Heart right ventricle (tissue), 16 donors: ENCODE measurements at places on chromosomes 1 and 21. TPM values are rescaled to one million over a fixed set of nuclear protein-coding genes. Genes with fewer than 3 reads are reported as not detected.

DAB1 gene
- total RNA-seq: 8.2 TPM

DNA sequence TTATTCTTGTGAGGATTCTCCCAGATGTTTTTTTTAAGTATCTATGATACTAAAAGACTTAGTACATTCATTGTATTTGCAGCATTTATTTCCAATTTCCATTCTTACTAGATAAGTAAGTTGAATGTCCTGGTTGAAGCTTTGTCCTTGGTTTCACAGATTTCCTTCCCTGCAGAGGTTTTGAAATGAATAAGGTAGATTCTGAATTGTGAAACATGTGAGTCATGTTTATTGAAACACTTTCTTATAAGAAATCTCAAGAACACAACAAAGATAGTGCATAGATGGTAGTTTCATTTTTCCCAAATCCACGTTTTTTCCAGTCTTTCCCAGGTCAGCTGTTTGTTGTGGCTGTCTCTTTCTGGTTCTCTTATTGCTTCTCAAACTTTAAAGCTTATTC, 24.8 kb downstream of the GABPA start:
- no peak for DNase-seq

DNA sequence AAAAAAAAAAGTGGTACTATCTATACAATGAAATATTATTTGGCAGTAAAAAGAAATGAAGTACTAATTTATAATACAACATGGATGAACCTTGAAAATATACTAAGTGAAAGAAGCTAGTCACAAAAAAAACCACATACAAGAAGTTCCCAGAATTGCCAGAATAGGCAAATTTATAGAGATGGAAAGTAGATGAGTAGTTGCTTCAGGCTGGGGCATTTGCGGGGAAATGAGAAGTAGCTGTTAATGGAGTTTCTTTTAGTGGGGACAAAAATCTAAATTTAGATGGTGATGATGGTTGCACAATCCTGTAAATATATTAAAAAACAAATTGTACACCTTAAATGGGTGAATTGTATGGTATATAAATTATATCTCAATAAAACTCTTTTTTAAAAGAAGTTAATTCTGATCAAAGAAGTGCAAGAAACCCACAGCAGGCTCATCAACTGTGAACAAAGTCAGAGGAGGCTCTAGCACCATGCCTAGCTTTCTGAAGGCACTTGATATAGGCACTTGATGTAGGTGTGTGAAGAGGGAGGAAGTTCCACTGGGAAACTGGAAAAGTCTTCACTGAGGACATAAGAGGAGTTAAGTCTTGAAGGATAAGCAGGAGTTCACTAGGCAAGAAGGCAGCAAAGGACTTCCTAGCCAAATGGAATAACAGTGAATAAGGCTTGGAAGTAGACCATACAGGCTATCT, 52.5 kb downstream of the DMAP1 start:
- no peak for DNase-seq

- DNase-seq: no peak
Observed at GRCh38 chr1:82445827-82446226, 645.1 kb downstream of the ADGRL2 start.

- no peak for DNase-seq
Observed at GRCh38 chr1:25616987-25617624, 515 bp downstream of the MAN1C1 start.

SMCP gene
- total RNA-seq: not detected

- no peak for DNase-seq
Observed at GRCh38 chr1:27886744-27887143, 14.4 kb downstream of the THEMIS2 start.

GRCh38 chr1:211738691-211739301, 63.4 kb upstream of the NEK2 start:
- no peak for DNase-seq

GRCh38 chr1:175536369-175536768, 207.0 kb downstream of the TNR start:
- no peak for DNase-seq

DNA sequence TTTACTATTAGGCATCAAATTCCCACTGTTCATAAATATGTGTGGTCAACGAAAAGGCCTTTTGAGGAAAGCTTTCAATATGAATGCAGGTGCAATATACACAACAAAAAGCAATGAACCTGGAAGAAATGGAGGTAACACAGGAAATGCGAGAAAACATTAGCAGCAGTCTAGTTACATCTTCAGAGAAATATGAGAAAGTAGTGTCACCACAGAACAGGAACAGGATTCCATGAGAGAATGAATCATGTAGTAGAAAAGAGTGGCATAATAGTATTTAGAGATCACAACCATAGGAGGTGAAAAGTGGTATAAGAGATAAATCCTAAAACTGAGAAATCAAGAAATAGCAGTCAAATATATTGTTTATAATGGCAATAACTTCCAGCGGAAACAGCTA, 103.7 kb downstream of the AK5 start:
- DNase-seq: no peak

DNA sequence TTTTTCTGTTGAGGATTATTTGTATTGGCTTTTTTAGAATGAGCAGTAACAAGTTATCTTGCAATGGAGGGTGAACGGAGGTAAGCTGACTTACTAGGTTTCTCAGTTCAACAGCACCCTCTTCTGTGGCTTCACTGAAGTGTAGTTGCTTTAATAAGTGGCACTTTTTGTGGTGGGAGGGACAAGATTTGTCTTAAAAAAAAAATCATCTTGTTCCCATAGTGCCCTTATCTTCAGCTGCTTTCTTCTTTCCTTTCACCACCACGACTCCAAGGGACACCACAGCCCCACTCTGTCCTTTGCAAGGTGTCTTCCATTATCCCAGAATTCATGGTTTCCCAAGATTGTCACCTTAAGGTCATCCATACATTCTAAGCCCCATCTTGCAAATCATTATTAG, 92.9 kb downstream of the PIGK start:
- DNase-seq: peak; percentile 17

GLIS1 gene
- total RNA-seq: not detected

DNA sequence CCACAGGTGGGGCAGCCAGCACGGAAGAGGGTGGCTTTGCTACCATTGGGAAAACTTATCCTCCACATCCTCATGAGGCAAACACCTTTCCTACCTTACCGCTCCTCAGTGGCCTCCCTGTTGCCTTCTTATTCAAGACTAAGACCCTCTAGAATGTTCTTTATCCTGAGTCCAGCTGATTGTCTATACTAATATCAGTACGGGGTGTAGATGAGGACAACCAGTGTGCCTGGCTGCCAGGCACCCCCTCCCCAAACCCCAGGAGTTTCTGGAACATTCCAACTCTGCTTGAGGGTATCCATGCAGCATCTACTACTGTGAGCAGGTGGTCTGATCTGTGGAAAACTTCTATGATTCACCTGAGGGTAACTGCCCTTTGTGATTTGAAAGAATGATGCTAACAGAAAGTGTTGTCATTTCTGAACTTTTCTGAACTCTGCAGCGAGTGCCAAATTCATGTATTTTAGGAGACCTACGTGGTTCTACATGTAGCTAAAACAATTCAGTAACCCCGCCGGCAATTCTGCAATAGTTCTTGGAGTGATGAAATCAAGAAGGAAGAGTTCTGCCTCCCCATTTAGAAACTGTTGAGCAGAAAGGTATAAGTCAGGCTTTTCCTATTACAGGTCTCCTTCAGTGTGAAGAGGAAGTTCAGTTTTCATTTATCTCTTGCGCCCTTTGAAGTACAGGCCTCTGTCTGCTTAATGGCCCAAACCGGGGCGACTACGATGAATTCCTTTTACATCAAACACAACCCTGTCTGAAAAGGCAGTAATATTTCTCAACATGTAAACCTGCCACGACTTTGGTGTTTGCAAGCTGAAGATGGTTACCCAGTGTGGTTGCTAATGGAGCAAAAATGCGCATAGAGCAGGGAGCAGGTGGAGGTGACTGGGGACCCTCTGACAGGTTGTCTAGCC, 80.4 kb downstream of the RUNX1 start:
- DNase-seq: no peak

LCE2B gene
- not detected for total RNA-seq

GRCh38 chr1:112099979-112100378, 110.5 kb upstream of the KCND3 start:
- DNase-seq: no peak

GRCh38 chr1:21834666-21835065, 22.6 kb downstream of the LDLRAD2 start:
- no peak for DNase-seq

GRCh38 chr1:28480308-28480707, 25.5 kb upstream of the RCC1 start:
- no peak for DNase-seq

TENT5C gene
- 8.6 TPM for total RNA-seq

OR6N1 gene
- total RNA-seq: not detected

- DNase-seq: no peak
Observed at GRCh38 chr1:4684136-4684535, 29.7 kb downstream of the AJAP1 start.

FCRL2 gene
- total RNA-seq: not detected

GRCh38 chr1:178033019-178033418, 60.9 kb upstream of the RASAL2 start:
- DNase-seq: no peak

CTPS1 gene
- total RNA-seq: 6.0 TPM

DNA sequence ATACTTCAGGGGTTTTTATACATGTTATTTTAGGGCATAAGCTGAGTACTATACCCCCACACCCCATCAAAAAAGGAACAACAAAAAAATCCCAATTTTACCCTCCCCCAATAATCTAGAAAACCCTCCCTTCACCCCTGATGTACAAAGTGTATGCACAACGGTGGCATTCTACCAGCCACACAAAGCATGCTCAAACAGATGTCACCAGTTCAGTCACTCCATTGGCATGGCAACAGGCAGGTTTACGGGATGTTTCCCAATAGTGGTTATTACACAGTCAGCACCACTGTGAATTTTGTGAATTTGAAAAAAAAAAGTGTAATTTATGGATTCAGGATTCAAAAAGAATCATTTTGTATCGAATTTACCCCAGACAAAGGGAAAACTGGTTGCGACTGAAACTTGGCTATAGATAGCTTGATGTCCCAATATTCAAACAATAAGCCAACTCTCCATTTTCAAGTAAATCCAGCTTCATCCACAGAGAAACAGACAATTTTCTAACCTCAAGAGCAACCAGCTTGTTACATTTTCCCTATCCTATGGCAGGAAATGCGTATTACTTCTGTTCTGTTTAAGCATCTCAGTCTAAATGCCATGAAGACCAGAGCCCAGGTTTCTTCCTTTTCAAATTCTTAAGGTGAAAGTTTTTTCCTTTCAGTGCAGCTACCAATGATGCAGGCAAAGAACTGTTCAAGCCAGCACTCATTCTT, 34.0 kb upstream of the SLC45A3 start:
- no peak for DNase-seq

GRCh38 chr1:170483051-170483450, 48.9 kb upstream of the GORAB start:
- DNase-seq: no peak

DNA sequence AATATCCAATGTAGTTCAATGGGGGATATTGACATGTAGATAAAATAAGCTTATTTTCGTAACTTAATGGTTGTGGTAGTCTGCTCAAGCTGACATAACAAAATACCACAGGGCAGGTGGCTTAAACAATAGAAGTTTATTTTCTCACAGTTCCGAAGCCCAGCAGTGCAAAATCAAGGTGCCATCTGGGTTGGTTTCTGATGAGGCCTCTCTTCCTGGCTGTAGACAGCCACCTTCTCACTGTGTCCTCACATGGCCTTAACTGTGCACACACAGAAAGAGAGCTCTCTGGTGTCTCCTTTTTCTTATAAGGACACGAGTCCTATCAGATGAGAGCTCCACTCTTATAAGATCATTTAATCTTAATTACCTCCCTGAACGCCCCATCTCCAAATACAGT, 64.8 kb upstream of the IPO9 start:
- DNase-seq: no peak

DNA sequence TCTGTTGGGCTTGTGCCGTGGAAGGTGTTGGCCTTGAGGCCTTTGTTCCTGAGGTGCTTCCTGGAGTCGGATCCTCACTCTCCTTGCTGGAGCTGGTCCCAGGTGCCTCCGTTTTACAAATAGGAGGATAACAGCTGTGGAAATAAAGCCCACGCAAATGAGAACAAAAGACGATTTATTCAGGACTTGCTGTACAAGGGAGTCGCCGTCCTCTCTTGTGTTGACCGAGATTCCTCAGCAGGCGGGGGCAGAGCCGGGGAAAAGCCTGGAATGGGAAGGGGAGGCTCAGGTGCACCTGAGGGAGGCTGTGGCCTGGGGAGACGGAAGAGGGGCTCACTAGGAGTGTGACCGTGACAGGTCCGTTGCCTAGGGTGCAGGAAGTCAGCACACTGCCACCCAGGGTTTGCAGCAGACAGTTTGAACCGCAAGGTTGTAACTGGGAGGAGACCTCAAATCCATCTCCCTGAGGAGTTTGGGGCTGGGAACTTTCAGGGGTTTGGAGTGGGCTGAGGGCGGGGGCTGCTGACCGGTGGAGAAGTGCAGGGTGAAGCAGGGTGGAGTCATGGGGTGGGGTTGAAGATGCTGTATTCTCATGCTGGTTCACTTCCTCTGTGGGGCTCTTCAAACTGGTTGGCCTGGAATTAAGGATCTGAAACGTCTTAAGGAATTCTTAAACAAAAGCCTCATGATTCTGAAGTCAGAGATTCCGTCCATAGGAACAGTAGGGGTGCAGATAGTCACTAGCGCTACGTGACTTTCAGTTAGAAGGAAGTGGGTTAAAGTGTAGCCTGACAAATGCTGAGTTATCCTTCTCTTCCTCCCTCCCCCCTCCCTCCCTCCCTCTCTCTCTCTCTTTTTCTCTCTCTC, 2.6 kb upstream of the CSTB start:
- no peak for DNase-seq

DNA sequence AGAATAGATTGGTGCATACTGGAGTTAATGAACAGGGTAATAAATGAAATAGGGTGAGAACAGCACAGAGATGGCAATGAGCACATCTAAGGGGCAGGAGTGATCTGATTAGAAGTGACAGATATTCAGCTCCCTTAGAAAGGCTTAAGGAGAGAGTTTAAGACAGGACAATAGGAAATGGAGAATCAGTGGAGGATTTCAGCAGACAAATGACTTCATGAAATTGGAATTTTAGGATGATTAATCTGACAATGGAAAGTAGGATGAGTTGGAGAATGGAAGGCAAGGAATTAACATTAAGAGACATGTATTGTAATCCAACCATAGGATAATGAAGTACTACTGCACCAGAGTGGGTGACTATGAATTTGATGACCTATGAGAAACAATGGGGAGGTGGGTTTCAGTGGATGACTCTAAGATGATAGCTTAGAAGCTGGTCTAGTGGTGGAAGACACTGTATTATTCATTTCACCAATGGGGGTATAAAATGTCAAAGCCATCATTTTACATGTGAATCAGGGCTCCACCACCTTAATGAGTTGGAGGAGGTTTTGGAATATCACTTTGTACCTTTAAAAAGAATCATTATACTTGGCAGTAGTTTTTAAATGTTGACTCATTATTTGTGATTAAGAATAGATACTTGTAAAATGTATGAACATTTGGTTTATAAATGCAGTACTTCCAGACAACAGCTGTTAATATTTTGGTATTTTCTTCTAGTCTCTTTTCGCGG, 139.1 kb downstream of the PLA2G4A start:
- no peak for DNase-seq

SAMD13 gene
- 0.93 TPM for total RNA-seq

GRCh38 chr1:21574466-21575151, 65.4 kb downstream of the ALPL start:
- DNase-seq: peak; percentile 82

- peak; percentile 82 for DNase-seq
Observed at GRCh38 chr1:160070243-160071163, 543 bp upstream of the KCNJ10 start.
